ENCODE measurements at places on chromosomes 6 and 20.
A peak's percentile ranks its signal among the peaks of the same experiment; 100 is the strongest.

DNA sequence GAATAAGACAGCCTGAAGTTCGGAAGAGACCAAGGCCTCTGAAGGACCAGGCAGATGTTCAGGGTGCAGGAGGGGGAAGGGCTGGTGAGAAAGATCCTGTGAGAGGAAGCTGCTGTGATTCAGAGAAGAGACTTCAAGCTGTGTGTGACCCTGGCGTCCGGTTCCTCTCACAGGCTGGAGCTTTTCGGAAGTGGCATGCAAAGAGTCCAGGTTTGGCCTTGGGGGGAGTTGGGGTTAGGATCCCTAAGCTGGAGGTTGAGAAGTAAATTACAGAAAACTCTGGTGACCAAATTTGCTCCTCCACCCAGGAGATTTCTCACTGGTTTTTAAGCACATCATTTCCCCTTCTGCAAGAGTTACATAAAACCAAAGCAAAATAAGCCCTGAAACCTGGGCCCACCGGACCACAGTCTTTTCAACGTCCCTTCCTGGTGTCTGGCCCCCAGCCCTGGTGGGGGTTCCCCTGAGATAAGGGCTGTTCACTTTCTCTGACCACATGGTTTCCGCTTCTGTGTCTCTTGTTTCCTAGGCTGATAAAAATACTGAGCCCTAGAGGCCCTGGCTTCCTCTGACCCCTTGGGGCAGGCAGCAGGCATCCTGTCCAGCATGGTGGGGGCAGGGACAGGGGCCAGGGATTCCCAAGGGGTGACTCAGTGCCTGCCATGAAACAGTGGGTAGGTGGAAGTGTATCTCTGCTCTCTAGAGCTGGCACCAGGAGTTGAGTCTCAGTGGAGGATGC lies 12.0 kb upstream of the LTA start:
- DNase-seq = peak; percentile 98

- no peak for DNase-seq
These were observed 191.0 kb upstream of the MMS22L start for GRCh38 chr6:97473979-97474378.

DNA sequence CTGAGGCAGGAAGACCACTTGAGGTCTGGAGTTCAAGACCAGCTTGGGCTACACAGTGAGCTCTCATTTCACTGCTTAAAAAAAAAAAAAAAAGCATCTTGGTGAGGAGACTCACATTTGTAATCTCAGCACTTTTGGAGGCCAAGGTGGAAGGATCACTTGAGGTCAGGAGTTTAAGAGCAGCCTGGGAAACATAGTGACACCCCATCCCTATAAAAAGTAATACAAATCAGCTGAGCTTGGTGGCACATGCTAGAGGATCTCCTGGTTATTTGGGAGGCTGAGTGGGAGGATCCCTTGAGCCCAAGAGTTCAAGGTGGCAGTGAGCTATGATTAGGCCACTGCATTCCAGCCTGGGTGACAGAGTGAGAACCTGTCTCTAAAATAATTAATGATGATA lies 29.4 kb upstream of the SYNCRIP start:
- no peak for DNase-seq

DNA sequence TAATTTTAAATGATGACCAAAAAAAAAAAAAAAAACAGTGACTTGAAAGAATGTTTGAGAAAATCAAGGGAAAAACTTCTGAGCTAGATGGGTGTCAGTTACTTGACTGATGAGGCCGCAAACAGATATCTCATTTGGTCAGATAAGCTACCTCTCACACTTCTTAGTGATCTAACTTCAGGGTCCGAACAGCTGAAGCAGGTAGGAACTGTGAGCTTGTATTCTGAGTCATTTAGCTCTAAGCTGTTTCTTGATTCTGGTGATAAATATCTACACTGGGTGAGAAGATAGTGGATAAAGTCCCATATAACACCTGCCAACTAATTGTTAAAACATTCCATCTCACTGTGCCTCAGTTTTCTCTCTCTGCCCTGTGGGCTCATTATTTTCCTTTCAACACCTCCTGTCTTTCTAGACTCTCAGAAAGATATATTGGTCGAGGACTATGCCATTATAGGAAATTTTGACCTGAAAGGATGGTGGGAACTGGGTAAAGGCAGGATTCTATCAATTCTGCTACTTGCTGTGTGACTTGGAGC lies 7.7 kb downstream of the KIF3B start:
- no peak for DNase-seq

DNA sequence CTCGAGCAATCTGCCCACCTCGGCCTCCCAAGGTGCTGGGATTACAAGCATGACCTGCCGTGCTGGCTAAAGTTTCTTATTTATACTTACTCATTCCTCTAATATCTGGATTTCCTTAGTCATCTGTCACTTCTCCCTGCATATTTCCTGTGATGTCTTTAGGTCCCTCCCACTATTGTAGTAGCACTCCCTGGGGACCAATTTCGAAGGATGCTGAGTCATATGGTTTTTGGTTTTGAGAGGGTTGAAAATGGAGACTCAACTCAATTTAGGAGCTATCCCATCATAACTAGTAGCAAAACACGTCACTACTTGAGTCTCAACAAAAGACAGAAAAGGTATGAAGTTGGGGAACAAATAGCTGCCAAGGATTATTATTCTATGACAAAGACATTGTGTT lies 20.2 kb downstream of the MCUR1 start:
- peak; percentile 51 for DNase-seq

GRCh38 chr6:3471286-3471685 lies 14.4 kb upstream of the SLC22A23 start:
- no peak for DNase-seq

- no peak for DNase-seq
These were observed 21.6 kb downstream of the KIF16B start for GRCh38 chr20:16551607-16552006.

- peak; percentile 50 for DNase-seq
These were observed 24.6 kb downstream of the GMEB2 start for GRCh38 chr20:63602321-63602720.

GRCh38 chr6:148999501-148999900 lies 252.7 kb downstream of the UST start:
- peak; percentile 55 for DNase-seq

GRCh38 chr6:134624781-134625180 lies 306.9 kb upstream of the SGK1 start:
- no peak for DNase-seq

DNA sequence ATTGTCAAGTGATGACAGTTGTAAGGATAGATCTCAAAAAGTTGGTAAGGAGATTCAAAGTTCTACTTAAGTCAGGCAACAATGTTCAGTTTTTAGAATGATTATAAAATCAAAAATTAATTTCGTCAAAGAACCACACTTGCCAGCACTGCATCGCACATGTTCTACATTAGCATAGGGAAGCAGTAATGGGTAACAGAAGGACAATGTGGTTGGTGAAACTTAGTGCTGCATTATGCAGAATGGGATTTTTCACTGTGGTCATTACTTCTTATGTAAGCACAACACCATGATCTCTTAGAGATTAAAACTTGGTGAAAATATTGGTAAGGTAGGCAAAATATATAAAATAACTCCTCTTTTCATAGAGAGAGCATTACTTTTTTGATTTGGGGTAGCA lies 173.7 kb upstream of the THEMIS start:
- DNase-seq = no peak

DNA sequence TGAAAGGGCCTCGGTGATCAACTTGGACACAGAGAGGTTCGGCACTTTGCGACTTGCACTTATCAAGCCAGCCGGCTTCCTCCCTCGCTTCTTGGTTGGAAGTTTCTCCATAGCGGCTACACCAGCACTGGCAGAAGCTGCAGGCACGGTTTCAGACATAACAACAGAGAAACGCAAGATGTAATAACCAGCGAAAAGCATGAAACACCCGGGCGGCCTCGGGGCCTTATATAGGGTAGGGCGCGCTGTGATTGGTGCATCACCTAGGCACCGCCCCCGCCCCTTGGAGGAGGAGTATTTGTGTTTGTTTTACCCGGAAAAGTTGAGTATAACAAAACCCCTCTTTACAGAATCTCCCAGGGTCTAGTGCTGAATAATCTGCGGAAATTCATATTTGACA lies 20.7 kb downstream of the HFE start:
- DNase-seq = no peak

DNA sequence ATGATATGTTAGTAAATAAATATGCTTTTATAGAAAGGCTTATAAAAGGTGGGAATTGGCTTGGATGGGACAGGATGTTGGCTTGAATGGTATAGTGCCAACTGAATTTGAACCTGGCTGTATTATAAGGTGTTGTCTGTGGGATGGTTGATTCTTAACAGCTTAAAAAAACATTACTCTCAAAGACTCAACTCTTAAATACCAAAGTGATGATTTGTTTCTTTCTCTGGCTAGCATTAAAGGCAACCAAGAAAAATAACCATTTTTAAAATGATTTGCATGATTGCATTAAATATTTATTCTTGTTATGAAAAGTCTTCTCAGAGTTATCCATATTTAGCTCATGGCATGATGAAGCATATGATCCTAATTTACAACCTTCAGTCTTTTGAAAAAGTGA lies 216.2 kb downstream of the RIMS1 start:
- DNase-seq = no peak

DNA sequence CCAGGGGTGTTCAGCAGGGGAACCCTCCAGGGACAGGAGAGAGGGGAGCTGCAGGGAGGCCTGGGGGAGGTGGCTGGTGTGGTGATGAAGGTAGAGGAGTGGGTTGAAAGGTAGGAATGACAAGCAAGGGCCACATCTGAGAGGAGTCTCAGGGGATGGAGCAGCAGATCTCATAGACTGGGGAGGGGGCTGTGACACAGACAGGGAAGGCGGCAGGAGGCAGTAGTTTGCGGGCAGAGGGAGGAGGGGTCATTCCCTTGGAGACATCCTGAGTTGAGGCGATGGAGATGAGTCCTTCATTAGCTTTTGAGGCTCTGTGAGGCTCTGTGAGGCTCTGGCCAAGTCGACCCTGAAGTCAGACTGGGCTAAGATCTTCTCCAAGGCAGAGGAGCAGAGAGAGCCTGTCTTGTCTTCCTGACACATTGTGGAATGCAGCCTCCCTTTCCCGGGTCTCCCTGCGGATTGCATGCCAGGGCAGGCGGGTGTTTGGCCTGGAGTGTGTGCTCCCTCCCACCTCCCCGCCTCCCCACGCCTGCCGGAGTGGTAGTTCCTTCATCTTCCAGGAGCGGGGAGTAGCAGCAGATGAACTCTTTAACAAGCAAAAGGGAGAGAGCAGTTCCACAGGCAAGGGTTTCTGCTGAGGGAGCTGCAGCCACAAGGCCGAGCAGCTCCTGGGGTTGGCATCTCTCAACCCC lies 34.3 kb upstream of the MLN start:
- no peak for DNase-seq

GRCh38 chr6:151634336-151634720 lies 140.5 kb downstream of the CCDC170 start:
- no peak for DNase-seq

DNA sequence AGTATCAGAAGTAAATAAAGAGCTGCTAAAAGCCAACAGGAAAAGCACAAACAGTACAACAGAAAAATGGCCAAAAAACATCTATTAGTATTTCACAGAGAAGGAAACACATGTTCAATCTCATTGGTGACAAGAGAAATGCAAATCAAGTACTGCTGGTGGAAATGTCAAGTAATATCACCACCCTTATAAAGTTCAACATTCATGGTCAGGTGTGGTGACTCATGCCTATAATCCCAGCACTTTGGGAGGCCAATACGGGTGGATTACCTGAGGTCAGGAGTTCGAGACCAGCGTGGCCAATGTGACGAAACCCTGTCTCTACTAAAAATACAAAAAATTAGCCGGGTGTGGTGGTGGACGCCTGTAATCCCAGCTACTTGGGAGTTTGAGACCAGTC lies 42.8 kb downstream of the ESF1 start:
- DNase-seq = no peak

- no peak for DNase-seq
These were observed 6.1 kb downstream of the MDFI start for GRCh38 chr6:41644297-41644879.

DNA sequence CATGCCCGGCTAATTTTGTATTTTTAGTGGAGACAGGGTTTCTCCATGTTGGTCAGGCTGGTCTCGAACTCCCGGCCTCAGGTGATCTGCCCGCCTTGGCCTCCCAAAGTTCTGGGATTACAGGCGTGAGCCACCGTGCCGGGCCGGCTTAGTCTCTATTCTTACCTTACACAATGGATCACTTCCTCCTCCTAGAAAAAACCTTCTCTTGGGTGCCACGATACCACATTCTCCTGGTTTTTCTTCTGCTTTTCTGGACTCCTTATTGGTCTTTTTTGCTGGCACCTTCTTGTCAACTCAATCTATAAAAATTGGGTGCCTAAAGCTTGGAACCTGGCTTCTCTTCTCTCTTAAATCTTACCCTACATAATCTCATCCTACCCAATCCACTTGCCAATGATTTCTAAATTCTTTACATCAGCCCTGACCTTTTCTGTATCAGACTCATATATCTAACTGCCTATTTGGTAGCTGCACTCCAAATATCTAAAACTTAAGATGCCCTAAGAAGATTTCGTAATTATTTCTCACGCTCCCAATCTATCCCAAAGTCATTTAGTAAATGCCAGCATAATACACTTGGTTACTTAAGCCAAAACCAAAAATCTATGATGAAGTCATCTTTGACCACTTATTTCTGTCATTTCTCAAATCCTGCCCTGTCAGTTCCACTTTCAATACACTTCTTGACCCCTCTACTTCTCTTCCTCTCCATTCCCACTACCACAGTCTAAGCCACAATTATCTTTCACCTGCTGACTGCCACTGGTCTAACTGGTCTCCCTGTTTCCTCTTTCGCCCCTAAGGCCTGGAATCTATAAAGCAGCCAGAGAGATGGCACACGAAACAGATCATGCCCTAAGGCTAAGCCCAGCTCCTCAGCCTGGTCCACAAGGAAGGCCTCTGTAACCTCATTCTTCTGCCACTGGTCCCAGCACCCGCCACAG lies 43.2 kb downstream of the ELMO2 start:
- peak; percentile 97 for DNase-seq

Data from MV-4-11 (cell line).